Endodermal cell (in vitro differentiated cells): ENCODE measurements at places on chromosomes 13 and 19.
A peak's percentile ranks its signal among the peaks of the same experiment; 100 is the strongest.

- peak; percentile 55 for DNase-seq
Observed at GRCh38 chr13:94298346-94298745, 181.1 kb downstream of the DCT start.

DNA sequence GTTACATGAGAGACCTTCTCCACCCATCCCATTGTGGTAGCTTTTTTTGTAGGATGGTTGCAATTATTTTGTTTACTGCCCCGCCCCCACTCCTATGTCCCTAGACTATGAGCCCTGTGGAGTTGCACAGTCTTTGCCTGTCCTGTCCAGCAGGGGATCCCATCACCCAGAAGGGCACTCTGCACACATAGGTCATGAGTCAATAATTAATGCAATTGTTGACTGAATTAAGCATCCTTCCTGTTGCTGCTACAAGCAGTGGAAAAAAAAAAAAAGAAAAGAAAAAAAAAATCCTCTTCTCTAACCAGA, 14.2 kb downstream of the C19orf81 start:
- DNase-seq = no peak

DNA sequence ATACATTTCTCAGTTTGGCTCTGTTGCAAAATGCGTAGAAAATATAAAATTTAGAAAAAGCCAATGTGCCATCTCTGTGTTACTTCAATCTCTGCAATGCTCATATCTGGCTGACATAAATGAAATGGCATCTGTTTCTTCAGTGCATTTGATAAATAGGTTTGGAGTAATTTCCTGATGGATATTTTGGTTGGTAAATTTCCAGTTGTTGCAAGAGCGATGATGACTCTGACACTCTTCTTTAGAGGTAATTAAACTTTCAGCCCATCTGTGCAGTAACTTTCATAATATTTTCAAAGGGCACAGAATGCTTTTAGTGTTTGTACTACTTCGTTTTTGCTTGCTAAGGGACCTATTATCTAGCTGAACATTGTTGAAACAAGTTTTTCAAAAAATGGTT, 1286.4 kb downstream of the PCDH9 start:
- DNase-seq = no peak

GRCh38 chr19:42275103-42275502, 6.1 kb downstream of the CIC start:
- DNase-seq = no peak

DNA sequence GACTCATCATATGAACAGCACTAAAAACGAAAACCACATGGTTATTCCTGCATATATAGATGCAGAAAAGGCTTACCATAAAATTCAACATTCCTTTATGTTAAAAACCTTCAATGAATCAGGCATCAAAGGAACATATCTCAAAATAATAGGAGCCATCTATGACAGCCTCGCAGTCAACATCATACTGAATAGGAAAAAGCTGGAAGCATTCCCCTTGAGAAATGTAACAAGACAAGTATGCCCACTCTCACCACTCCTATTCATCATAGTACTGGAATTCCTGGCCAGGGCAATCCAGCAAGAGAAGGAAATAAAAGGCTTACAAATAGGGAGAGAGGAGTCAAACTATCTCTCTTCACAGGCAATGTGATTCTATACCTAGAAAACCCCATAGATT, 179.6 kb upstream of the HTR2A start:
- no peak for DNase-seq

- DNase-seq = no peak
Observed at GRCh38 chr13:59834801-59835200, 328.9 kb downstream of the DIAPH3 start.

DNA sequence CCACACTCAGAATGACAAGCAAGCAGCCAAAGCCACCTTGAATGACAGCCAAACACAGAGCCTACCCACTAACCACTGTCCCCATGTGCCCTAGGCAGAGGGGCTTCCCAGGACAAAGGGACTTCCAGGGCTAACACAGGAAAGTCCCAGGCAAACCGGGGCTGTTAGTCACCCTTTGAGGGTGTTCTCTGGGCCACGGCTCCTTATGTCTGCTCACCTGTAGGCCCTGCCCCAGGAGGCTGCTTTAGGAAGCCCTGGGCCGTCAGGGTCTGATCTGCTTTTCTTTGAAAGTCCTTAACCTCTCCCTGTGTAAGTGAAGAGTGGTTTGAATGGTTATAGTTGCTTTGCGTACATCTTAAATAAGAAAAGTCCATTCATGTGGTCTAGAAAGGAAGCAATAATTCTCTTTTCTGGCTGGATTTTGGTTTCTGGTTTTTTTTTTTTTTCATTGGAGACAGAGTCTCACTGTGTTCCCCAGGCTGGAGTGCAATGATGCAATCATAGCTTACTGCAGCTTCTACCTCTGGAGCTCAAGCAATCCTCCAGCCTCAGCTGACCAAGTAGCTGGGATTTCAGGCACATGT, 161.4 kb downstream of the EFNB2 start:
- DNase-seq = peak; percentile 48

GRCh38 chr19:56085571-56086275, 35.4 kb downstream of the ZNF787 start:
- no peak for DNase-seq

GRCh38 chr19:13154911-13155471, 4.8 kb downstream of the IER2 start:
- peak; percentile 94 for DNase-seq

DNA sequence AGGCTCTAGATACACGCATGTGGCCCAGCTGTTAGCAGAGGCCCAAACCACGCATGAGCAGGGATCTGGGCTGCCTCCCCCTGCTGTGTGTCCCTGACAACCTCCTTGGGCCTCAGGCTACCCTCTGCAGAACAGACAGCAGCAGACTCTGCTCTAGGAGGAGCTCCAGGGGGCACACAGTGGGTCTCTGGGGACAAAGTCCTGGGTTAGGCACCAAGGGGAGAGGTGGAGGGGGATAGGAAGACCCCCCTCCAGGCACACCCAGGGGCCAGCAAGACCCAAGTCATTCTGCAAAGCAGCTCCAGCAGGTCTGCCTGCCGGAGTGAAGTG, 8.0 kb downstream of the TINCR start:
- no peak for DNase-seq

DNA sequence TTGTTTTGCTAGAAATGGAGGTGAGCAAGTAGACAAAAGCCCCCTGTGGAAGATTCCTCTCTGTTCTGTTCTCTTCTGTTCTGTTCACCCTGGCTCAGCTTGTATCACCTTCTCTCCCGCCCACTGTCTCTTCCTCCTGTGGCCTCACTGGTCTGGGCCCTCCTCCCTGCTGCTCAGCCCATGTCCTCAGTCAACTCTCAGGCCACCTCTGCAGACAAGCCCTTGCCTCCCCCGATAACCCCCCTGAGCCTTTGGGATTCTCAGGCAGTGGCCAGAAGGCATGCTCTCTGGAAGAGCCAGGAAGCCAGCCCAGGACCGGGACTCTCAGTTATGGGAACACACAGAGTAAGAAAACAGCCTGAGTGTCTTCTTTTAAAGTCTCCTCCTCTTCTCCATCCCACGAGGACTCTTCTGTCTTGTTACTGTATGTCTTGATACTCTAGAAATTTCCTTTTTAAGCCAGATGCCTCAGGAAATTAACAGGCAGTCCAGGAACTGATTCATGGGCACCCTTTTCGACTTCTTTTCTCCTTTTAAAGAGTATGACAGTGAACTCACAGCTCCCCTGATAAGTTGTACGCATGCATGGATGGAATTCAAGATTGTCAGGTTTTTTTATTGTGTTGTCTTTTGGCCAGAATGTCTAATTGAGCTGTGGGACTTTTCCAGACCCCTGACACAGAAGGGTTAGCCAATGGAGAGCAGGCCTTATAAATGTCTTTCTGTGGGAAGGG, 33.7 kb downstream of the SHISA2 start:
- no peak for DNase-seq

DNA sequence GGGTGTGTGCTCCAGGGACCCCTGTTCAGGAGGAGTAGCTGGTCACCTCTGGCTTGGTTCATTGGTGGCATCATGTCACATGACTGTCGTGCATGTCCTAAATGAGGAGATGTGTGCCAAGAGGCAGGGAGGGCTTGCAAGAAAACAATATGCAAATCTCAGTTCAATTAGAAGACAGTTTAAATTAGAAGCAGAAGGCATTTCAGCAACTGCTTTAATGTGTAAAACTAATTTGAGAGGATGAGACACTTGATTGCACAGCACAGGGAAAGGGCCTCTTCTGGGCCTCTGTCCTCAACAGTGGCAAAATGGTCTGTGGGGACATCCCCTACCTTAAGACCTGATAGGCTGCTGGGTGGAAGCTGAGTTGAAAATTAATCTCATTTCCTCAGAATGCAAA, 54.6 kb downstream of the SPATA13 start:
- no peak for DNase-seq

GRCh38 chr13:49400755-49401659, 42.9 kb downstream of the CAB39L start:
- no peak for DNase-seq

DNA sequence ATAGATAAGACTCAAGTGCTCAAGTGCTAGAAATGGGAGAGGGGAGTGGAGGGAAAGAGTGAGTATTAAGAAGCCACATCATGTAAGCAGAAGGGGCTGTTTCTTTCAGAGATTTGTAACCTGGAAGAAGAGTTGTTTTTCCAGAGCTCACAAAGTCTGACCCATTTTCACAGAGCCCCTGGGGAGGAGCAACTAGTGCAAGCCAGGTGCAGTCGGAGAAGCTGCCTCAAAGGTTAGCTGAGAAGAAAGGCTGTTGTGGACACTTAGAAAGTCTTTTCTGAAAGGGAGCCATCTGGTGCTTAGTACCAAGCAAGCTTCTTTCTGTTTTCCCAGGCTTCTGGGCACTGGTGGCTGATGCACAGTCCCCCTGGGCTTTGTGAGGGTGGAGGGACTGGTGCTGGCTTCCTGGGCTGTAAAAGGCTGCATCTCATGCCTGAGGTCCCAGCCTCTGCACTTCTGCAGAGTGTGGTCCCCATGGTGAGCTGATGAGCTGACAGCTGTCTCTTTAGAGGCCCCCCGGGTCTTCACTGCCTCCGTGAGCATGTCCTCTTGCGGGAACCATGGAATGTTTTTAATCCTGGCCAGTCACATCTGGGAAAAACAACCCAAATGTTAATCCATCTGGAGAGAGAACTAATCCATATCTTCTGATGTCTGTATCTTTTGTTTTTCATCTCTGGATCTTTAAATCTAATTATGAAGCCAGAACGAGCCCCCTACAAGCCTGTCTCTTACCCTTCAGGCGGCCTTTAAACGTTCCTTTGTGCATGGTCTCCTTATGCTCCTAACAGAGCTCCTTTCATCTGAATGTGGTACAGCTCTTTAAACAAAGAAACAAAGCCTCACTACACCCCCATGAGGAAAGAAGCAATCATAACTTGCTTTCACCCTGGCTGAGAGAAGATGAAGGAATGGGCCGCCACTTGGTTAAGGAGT, 40.2 kb downstream of the OLFM4 start:
- peak; percentile 52 for DNase-seq

- peak; percentile 64 for DNase-seq
Observed at GRCh38 chr19:10863107-10863717, 8.1 kb upstream of the CARM1 start.

DNA sequence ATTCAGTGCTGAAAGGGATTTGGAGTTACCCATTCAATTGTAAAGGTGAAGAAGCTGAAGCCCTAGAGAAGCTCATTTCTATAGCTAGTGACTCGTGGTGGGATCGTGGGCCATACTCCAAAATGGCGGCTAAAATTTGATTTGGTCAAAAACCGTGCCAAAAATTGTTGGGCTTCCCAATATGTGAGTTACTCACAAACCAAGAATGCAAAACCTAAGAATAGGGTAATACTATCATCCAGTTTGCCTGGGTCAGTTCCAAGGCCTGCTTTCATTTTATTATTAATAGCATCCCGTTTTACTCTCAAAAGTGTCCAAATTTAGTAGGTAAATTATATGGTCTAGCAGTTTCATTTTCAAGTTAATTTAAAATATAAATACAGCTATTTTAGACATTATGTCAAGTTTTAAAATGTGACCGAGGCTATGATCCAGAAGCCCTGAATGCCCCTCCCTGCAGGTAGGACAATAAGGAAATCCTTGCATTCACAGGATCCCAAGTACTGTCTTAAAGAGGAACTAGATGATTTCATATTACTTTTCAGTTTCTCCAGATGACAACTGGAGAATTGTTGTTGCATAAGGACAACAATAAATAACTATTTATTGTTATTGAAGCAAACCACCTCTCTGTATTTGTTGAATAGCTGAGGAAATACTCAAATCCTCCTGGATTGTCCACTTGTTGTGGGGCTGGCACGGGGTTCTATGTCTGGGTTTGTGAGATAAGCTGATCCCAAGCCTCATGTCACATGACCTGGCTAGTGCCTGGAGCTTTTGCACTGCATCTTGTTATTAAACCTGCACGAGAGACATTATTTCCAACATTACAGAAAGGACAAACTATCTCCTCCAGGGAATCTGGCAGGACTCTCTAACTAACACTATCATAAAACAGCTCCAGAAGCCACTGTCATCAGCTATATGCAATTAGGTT, 11.6 kb upstream of the RAP2A start:
- no peak for DNase-seq

DNA sequence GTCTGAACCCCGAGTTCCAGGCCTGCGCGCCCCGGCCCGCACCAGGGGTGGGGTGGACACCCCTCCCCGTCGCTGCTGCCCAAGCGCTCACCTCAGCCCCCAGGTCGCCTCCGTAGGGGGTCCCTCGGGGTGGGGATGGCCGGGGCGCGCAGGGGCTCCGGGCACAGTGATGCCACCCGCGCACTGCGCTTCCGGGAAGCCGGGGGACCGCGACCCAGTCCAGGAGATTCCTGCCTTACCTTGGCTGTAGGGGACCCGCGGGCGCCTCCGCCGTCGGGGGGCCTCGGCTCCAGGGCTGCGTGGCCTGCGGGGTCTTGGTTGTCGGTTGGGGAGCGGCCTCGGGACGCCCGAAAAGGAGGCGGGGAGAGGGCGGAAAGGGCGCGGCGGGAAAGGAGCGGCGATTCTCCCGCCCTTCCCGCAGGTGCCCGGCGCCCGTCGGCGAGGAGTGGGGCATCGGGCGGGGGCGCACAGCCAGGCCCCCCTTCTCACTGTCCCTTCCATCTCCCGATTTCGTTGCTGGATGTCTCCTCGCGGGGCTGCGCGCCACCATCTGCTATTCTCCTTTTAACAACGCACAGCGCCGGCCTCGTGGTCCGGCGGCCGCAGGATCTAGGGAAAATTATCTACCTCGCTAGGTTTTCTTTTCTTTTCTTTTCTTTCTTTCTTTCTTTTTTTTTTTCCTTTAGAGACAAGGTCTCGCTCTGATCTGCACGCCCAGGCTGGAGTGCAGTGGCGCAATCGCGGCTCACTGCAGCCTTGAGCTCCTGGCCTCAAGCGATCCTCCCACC, at the start of gene KEAP1:
Gene KEAP1, minus strand, starts transcription at position 355 of the 788 bp plus-strand sequence. CDS start 3,323 bp downstream, outside the sequence.
- peak; percentile 79 for DNase-seq

GRCh38 chr13:114082849-114083645, 49.4 kb downstream of the RASA3 start:
- peak; percentile 42 for DNase-seq

GRCh38 chr19:42023121-42023942, 29.3 kb upstream of the ATP1A3 start:
- peak; percentile 92 for DNase-seq

DNA sequence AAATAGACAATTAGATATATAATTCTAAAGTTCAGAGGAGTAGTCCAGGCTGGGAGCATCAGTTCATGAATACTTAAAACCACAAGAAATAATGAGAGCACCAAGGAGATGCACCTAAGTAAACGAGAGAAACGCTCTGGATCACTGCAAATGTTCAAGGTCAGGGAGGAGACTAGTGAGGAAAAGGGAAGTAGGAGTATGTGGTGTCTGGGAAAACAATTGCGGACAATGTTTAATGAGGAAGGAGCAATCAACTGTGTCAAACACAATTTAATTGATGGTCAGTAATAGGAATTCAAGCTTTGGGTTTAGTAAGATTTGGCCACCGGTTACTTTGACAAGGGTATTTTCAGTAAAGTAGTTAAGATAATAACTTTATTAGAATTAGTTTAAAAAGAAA, 652.2 kb downstream of the DACH1 start:
- DNase-seq = no peak
